ENCODE measurements at places on chromosomes 11 and 22.

DNA sequence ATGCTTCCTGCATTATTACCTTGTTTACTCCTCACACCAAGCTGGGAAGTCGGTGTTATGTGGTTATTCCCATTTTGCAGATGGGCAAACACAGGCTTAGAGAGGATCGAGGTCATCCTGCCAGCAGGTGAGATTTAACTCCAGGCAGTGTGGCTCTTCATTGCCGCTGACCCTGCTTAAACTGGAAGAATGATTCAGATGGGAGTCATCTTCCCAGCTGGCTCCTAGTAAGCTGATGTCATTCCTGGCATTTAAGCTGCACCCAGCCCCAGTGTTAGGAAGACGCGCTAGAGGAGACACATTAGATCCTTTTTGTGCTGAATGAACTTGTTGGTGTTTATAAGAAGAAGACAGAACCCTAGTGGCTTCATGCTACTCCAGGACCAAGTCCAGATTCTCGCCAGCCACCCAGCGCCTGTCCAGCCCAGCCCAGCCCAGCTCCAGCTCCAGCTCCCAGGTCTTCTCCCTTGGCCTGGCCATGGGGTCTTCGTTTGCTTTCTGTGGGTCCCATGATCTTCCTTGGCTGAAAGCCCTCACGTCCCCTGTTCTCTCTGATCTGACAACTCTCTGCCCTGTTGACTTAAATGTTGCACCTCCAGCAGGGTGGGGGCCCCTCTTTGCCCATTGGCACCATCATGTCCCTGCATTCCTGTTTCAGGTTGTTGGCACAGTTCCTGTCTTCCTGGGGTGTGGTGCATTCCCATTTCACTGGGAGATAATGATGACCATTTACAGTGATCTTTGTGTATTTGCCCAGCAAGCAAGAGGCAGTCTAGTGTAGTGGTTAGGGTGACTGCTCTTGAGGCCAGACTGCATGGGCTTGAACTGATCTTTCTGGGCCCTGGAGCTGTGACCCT is 13.6 kb downstream of the PARVB start:
- no peak for DNase-seq

DNA sequence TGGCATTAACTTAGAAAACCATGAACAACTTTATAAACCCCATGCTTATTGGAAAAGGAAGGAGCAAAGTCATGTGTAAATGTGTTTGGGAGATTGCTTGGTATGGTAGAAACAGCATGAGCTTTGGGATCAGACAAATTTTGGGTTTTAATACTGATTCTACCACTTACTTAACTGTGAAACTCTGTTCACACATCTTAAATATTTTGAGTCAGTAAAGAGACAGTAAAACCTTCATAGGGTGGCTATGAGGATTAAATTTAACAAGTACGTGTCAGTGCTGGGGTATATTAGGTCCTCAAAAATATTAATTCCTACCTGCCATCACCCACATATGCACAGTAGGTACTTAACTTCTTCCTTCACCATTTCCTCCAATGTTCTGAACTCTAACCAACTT is 96.5 kb downstream of the CD44 start:
- DNase-seq: no peak

GRCh38 chr11:122085264-122085663 is 30.8 kb downstream of the BLID start:
- DNase-seq: no peak

DNA sequence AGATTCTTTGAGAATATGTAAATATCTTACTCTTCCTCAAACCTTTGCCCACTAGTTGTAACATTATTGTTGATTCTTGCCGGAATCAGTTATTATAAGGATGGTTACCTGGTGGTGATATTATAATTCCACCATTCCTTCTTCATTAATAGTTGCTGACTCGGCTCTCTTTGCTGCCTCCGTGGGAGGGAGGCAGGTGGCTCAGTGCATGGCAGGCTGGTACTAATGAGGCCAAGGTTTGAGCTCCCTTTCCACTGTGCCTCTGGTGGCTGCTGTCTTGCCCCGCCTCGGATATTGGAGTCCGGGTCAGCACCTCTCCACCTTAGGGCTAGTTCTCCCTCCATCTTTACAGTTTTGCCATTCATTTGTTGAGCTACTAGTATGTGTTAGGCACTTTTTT is 12.7 kb downstream of the CD6 start:
- no peak for DNase-seq

DNA sequence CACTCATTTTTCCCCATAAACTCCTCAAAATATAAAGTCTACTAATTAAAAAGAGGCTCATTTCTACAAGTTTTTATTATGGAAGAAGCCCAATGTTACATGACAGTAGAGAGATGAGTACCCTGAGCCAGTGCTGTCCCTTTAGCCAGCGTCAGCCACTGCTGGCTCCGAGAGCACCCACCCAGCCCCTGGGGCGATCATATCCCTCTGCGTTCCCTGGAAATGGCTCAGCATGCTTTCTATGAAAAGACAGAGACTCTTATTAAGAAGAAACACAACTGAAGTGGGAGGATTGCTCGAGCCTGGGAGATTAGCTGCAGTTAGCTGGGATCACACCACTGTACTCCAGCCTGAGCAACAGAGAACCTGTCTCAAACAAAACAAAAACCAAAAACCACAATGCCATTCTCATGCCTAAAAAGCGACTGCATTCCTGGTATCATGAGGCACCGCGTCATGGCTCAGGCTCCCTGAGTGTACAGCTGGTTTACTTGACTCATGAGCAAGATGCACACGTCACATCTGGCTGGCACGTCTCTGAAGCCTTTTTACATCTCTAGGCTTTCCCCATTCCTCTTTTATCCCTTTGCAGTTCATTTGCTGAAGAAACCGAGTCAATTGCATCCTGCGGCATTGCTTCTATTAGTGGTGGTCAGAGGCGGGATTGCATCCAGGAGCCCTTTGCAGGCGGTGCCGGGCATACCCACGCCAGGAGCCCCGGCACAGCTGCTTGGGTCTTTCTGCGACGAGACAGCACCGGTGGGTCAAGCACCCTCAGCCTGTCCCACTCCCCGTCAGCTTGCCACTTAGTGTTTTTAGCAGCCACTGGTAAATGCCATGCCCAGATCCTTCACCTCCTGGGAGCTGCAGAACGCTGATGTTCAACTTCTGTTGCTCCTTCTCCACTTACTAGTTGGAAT is 119.9 kb downstream of the CTTN start:
- no peak for DNase-seq

- no peak for DNase-seq
Observed at GRCh38 chr11:72015511-72016061, 16.9 kb downstream of the IL18BP start.

DNA sequence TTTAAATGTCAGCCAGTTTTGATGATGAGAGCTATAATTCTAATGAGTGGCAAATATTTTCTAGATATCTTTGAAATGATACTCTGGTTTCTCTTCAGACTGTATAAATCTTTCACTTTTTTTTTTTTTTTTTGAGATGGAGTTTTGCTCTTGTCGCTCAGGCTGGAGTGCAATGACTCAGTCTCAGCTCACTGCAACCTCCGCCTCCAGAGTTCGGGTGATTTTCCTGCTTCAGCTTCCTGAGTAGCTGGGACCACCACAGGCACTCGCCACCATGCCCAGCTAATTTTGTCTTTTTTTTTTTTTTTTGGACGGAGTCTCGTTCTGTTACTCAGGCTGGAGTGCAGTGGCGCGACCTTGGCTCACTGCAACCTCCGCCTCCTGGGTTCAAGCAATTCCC is 113.6 kb downstream of the TEAD1 start:
- DNase-seq: no peak
